ENCODE measurements at places on chromosomes 2 and 18. TPM values are rescaled to one million over a fixed set of nuclear protein-coding genes. Genes with fewer than 3 reads are reported as not detected.
A peak's percentile ranks its signal among the peaks of the same experiment; 100 is the strongest.

GRCh38 chr2:206799083-206799482 lies 33.7 kb downstream of the FASTKD2 start:
- no peaks in the 10 kb centered on the region for H3K27me3 ChIP-seq
- H3K36me3 ChIP-seq: 0 out of 2 replicates have a peak, but pooled peaks cover 5% of the 10 kb centered on the region
- H3K4me3 ChIP-seq: no peak overlapping the region
- DNase-seq: no peak
- peaks cover 6% of the 10 kb centered on the region for H3K4me1 ChIP-seq

- H3K4me3 ChIP-seq: no peak overlapping the region
- no peaks in the 10 kb centered on the region for H3K36me3 ChIP-seq
- no peak overlapping the region for H3K27ac ChIP-seq
- H3K4me1 ChIP-seq: no peaks in the 10 kb centered on the region
These were observed 998.4 kb downstream of the SOCS6 start for GRCh38 chr18:71287268-71287667.

DNA sequence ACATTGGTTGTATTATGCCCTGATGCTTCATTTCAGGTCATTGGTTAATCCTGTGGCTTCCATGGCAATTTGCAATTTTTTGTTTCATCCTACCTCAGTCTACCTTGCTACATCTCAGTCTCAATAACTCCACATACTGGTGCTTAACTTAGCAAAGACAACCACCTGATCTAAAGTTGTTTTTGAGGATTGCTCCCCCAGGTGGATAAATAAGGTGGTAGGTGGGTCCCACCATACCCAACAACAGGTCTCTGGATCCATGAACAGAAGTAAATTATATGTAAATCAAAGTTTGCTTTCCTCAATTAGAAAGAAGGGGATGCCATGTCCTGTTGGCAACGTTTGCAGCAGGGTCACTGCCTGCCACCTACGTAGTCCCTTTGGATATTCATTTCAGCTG lies 7.0 kb downstream of the XIRP2 start:
- no peak for DNase-seq
- H3K27me3 ChIP-seq: no peaks in the 10 kb centered on the region
- no peaks in the 10 kb centered on the region for H3K4me1 ChIP-seq
- no peak overlapping the region for H3K27ac ChIP-seq
- no peaks in the 10 kb centered on the region for H3K36me3 ChIP-seq

DNA sequence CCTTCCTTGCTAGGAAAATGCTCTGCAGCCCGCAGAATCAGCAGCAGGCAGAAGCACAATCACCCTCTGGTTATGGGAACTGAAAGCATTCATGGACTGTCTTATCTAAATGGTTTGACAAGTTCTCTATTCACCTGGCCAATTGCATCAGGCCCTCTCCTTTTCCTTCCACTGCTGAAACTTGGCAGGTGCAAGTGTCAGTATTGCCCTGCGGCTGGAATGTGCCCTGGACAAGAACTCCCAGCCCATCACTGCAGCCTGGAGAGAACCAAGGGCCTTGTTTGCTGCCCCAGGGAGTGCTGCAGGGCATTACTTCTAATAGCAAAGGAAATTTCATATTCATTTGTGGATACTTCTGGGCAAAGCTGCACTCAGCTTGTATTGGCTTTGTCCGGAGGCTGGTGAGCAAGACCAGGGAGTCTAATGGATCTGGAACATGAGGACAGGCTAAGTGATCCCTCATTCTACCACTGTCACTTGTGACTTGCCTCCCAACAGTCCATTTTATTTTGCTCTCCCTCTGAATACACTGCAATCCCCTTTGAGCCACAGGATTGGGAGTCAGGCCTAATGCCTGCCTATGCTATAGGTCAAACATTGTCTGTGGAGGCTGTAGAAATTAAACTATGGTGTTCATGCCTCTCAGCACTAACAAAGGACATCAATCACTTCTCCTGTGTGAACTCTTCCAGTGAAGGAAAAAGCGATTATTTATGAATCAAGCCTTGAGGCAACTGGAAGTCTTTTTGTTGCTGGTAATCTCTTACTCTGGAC lies 116.9 kb downstream of the LYPD6B start:
- H3K27me3 ChIP-seq: no peaks in the 10 kb centered on the region
- peaks cover 7% of the 10 kb centered on the region for H3K4me1 ChIP-seq
- H3K4me3 ChIP-seq: no peak overlapping the region
- no peaks in the 10 kb centered on the region for H3K36me3 ChIP-seq
- DNase-seq: no peak

DNA sequence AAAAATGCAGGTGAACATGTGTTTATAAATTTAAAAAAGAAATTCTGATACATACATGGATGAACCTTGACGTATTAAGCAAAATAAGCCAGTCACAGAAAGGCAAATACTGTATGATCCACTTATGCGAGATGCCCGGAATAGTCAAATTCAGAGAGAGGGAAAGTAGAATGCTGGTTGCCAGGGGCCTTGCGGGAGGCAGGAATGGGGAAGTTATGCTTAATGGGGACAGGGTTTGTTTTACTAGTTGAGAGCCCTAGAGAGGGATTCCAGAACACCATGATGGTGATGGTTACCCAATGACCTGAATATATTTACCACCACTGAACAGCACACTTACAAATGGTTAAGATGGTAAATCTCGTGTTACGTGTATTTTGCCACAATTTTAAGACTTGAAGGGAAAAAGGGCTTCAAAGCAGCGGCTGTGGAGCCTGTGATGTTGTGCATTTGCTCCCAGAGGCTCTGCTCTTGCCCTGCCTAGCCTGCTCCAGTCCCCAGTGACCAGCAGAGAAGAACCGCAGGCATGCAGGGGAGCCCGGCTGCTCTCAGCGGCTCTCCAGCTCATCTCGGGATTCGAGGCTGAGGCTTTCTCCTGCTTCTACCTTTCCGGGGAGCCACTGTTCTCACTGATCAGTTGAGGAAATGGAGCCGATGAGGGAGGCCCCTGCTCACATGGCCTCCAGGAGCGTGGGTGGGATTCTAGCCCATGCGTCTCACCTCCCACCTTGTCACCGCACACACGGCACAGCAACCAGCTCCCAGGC lies 51.7 kb upstream of the TFCP2L1 start:
- no peak for DNase-seq
- no peak overlapping the region for H3K27ac ChIP-seq
- H3K27me3 ChIP-seq: no peaks in the 10 kb centered on the region
- H3K4me1 ChIP-seq: no peaks in the 10 kb centered on the region

- DNase-seq: no peak
- H3K27me3 ChIP-seq: no peaks in the 10 kb centered on the region
- H3K4me1 ChIP-seq: peaks cover 22% of the 10 kb centered on the region
- no peak overlapping the region for H3K27ac ChIP-seq
These were observed 38.5 kb downstream of the CDCA7 start for GRCh38 chr2:173393186-173393585.

DNA sequence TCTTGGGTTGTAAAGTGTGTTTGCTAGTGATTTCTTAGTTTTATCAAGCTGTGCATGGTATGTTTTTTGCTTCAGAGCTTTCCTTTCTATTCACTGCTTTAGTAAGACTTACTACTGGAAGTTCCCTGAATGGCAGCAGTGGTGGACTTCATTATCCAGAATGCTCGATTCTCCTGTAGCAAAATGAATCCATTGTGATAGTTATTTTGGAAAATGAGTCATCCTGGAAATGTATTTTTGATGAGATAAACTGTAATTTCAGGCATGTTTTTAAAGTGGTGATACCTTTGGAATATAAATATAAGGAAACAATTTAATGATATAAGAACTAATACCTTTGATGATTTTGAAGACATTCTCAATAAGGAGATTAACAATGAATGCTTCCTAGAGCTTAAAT lies 387.1 kb downstream of the PTPRM start:
- DNase-seq: no peak
- H3K4me1 ChIP-seq: peaks cover 34% of the 10 kb centered on the region
- H3K27me3 ChIP-seq: no peaks in the 10 kb centered on the region
- no peak overlapping the region for H3K27ac ChIP-seq
- H3K36me3 ChIP-seq: no peaks in the 10 kb centered on the region

GRCh38 chr2:230441227-230441897 lies 25.4 kb downstream of the SP100 start:
- peaks cover 25% of the 10 kb centered on the region for H3K36me3 ChIP-seq
- peak overlapping the region; percentile 36 for H3K27ac ChIP-seq
- H3K4me1 ChIP-seq: peaks cover 21% of the 10 kb centered on the region
- no peak overlapping the region for H3K4me3 ChIP-seq
- no peaks in the 10 kb centered on the region for H3K27me3 ChIP-seq
- DNase-seq: peak; percentile 35

DNA sequence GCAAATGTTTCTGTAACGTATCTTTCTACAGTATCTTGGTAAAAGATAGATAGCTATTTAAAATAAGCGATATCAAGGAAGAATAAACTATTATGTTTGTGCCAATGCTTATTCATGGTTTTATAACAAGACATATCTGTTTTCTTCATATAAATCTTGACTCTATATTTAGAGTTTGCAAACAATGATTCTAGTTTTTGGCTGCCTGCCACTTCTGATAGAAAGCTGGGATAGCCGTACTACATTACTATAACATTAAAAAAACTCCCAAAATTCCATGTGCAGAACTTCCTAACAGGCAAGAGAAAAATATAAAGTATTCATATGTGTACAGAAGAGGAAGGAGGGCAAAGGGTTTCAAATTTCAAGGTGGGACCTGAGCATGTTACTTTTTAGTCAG lies 985.0 kb downstream of the BCL11A start:
- no peak overlapping the region for H3K4me3 ChIP-seq
- no peaks in the 10 kb centered on the region for H3K4me1 ChIP-seq
- H3K27me3 ChIP-seq: no peaks in the 10 kb centered on the region
- no peak for DNase-seq
- H3K36me3 ChIP-seq: no peaks in the 10 kb centered on the region

- H3K36me3 ChIP-seq: no peaks in the 10 kb centered on the region
- peaks cover 22% of the 10 kb centered on the region for H3K4me1 ChIP-seq
- no peak for DNase-seq
- H3K4me3 ChIP-seq: no peak overlapping the region
- no peak overlapping the region for H3K27ac ChIP-seq
- H3K27me3 ChIP-seq: no peaks in the 10 kb centered on the region
These were observed 74.4 kb upstream of the YWHAQ start for GRCh38 chr2:9705196-9705595.

- no peaks in the 10 kb centered on the region for H3K36me3 ChIP-seq
- no peaks in the 10 kb centered on the region for H3K27me3 ChIP-seq
- peak; percentile 56 for DNase-seq
- H3K27ac ChIP-seq: peak overlapping the region; percentile 44
These were observed 259.7 kb downstream of the LPIN1 start for GRCh38 chr2:12005886-12006681.

- H3K27me3 ChIP-seq: no peaks in the 10 kb centered on the region
- no peak overlapping the region for H3K27ac ChIP-seq
- DNase-seq: no peak
- no peak overlapping the region for H3K4me3 ChIP-seq
These were observed 1.9 kb downstream of the GORASP2 start for GRCh38 chr2:170930991-170931266.

DNA sequence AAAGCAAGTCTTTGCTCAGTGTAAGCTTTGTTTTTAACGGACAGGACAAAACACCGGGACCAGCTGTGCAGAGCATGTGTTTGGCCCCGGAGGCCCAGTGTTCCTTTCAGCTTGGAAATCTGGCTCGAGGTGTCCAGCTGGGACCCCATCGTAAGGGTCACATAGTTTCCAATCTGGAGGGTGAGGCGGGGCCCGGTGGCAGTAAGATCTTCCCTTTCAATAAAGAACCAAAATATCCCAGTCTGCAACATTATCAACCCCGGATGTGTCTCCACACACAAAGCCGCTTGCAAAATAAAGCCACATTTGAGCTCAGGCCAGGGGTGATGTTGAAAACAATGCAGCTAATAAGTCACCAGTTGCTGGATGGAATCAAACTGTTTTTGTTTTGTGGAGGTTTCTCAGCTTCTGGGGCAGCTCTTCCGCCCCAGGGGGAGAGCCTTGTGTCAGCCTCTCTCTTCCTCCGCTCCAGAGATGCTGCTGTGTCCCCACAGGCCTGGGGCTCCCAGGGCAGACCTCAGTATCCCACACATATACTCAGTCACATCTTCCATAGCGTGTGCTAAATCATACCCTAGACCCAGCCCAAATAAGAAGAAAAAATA lies 138.6 kb upstream of the GLI2 start:
- H3K27ac ChIP-seq: no peak overlapping the region
- H3K4me1 ChIP-seq: no peaks in the 10 kb centered on the region
- no peak for DNase-seq
- H3K36me3 ChIP-seq: no peaks in the 10 kb centered on the region

- H3K27ac ChIP-seq: no peak overlapping the region
- no peak overlapping the region for H3K4me3 ChIP-seq
- peaks cover 8% of the 10 kb centered on the region for H3K4me1 ChIP-seq
- DNase-seq: no peak
- H3K36me3 ChIP-seq: peaks cover 5% of the 10 kb centered on the region
- H3K27me3 ChIP-seq: no peaks in the 10 kb centered on the region
These were observed 71.6 kb downstream of the RRM2 start for GRCh38 chr2:10193851-10194820.

Gene TMEM169
- 0.84 TPM for total RNA-seq

Gene ERICH2
- total RNA-seq: not detected

Gene PMAIP1
- total RNA-seq: 24.2 TPM

Gene SETBP1
- 12.6 TPM for total RNA-seq

Gene LDLRAD4
- total RNA-seq: 0.09 TPM

Gene TTC27
- 24.2 TPM for total RNA-seq

Gene SULT1C2
- total RNA-seq: not detected

Gene OTOS
- not detected for total RNA-seq

Gene MEP1B
- total RNA-seq: not detected

Gene RPE
- 87.3 TPM for total RNA-seq

Gene STPG4
- total RNA-seq: not detected
